ENCODE measurements at places on chromosomes 7 and 10.
A peak's percentile ranks its signal among the peaks of the same experiment; 100 is the strongest.

DNA sequence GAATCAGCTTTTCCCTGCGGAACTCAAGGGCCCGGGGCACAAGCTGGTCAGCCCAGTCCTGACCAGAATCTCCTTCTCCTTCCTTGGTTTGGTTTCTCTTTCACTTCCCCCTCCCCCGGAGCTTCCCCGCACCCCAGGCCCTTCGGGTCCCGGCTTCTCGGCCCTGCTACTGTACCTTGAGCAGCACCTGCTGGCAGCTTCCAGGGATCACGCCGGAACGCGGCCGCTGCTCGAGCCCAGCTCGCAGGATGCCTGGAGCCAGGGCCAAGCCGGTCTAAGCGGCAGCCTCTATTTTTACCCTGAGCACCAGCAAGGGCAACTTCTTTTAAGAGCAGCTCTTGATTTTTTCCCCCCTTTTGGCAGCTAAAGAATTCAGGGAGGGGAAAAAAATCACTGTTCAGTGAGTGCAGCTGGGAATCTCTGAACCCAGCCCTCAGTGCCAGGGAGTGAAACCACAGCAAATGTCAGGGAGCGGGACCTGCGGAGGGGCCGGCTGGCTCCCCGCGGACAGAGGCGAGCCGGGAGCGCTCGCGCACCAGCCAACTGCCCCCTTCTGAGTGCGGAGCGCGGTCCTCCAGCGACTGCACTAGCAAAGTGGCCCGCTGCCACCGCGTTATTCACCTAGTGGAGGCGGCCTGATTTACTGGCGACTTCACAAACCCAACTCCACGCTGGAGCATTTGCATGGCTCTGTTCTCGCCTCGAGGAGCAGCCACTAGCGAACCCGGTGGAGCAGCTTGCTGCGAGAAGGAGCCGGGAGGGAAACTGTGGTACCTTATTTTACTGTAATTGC is 2.4 kb upstream of the INHBA start:
- DNase-seq: peak; percentile 44

- no peak for DNase-seq
Measured at GRCh38 chr7:98165827-98166667, 45.2 kb upstream of the BHLHA15 start.

DNA sequence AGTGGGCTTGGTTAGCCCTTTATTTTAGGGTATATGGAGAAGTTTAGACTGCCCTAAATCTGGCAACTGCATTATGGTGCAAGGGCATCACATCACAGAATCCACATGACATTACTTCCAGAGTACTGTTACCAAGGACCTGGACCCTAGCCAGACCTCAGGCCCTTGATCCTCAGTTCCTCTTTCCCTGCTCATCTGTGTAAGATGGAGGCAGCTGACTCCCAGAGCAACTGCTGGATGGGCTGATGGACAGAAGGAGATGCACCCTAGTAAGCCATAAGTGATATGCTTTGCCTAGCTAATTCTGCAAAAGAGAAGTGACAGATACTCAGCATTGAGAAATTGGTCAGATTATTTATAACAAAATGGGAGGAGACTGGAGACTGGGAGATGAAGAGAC is 131.7 kb downstream of the DYNC1I1 start:
- no peak for DNase-seq

- DNase-seq: no peak
Measured at GRCh38 chr10:11832042-11832441, 8.9 kb downstream of the PROSER2 start.

GRCh38 chr10:81136261-81136660 is 598.6 kb downstream of the SH2D4B start:
- no peak for DNase-seq
